H54 (cell line): ENCODE measurements at places on chromosomes 3 and 15.

DNA sequence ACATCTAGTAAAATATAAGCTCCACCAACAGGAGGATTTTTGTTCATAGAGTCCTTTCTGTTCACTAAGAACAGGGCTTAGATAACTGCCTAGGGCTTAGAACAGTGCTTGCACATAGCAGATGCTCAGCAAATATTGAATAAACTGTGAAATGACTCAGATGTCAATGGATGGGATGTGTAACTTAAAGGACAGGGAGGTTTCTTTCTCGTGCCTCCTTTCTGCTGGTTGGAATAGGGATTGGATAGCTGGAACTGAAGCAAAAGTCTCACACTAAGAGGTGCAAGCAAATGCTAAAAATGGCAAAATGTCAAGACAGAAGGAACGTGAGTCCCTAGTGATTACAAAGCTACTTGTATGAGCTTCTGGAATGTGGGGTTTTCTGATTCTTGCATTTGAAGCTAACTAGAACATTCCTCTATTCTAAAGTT is 392.8 kb upstream of the WNT5A start:
- no peak for DNase-seq

- DNase-seq = no peak
Measured at GRCh38 chr3:10359761-10360161, 38.8 kb upstream of the SEC13 start.

DNA sequence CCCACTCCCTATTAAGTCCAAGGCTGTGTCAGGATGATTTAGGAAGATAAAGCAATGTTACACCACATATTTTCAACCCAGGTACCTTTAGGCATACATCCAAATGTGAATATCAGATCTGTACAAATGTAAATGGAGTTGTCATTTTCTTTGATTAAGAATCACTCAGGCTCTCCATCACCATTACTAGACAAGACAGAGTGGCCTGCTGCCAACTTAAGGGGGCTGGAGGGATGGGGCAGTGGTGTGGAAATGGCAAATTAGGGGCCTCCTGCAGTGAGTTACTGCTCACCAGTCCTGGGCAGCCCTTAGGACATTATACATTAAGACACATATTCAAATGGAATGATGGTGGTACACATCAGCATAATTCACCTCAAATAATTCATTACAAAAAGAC is 211.0 kb downstream of the TNIK start:
- no peak for DNase-seq

- DNase-seq = no peak
Measured at GRCh38 chr15:39583596-39584265, 2.9 kb downstream of the THBS1 start.

DNA sequence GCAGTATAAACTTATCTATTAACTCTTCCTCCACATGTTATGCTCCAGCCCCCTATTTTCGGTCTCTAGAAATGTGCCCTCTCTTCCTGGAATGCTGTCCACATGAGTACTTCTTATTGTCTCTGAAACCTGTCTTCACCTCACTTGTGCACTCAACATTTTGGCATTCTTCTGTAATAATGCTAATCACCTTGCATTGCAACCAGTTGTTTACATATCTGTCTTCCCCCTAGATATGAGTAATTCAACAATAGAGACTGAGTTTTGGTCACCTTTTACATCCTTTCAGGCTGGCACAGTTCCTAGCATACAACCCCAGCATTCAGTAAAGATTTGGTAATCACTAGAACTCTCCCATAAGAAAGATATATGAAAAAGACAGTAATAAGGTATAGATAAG is 17.2 kb downstream of the CCDC80 start:
- no peak for DNase-seq

DNA sequence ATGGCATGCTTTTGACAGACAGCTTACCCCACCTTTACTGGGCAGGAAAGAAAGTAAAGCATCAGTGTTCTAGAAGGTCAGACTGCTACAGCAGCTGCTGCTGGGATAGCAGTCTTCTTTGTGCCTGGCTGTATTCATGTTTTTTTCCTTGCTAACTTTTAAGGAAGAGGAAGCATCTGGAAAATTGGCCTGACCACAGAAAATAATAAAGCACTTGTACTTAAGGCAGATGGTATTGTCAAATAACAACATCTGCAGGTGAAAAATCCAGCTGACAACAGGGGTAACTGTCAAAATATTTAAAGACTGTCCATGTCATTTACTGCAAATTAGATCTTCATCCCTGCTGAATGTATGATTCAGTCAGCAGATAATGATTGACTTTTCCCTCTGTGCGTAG is 229.0 kb downstream of the OXSM start:
- no peak for DNase-seq

- DNase-seq = no peak
Measured at GRCh38 chr3:114756506-114757279, 390.4 kb downstream of the ZBTB20 start.

- no peak for DNase-seq
Measured at GRCh38 chr3:57661404-57661803, 31.5 kb downstream of the DENND6A start.

DNA sequence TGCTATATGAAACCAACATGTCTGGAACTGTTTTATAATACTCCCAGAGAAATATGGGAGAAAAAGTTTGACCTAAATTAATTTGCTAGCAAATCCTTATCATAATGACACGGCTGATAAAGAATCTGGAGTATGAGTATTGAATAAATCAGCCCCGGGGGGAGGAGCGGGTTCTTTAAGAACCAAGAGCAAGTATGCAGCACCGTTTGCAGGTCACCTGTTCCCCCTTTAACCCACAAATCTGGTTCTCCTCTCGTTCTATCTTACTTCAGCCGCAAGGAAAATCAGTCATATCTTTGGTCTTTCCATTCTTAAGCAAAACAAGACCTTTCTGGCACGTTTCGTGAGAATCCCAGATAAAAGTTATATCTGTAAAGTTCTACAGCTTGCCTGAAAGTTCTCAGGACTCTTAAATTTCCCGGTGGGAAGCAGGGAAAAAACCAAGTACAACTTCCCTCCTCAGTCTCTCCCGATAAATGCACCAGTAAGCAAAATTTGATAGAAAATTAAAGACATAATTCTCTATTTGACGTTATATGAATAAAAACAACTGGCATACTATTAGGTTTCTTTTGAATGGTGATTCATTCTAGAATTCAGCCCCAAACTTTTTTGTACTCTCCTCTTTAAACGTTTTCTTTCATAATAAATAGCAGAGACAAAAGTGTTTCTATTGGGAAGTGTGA is 348.6 kb downstream of the ZBBX start:
- DNase-seq = no peak

- DNase-seq = no peak
Measured at GRCh38 chr3:197420566-197420965, 122.2 kb upstream of the DLG1 start.
